Lower lobe of right lung (tissue), 2 donors: ENCODE measurements at places on chromosomes 7 and 10.

DNA sequence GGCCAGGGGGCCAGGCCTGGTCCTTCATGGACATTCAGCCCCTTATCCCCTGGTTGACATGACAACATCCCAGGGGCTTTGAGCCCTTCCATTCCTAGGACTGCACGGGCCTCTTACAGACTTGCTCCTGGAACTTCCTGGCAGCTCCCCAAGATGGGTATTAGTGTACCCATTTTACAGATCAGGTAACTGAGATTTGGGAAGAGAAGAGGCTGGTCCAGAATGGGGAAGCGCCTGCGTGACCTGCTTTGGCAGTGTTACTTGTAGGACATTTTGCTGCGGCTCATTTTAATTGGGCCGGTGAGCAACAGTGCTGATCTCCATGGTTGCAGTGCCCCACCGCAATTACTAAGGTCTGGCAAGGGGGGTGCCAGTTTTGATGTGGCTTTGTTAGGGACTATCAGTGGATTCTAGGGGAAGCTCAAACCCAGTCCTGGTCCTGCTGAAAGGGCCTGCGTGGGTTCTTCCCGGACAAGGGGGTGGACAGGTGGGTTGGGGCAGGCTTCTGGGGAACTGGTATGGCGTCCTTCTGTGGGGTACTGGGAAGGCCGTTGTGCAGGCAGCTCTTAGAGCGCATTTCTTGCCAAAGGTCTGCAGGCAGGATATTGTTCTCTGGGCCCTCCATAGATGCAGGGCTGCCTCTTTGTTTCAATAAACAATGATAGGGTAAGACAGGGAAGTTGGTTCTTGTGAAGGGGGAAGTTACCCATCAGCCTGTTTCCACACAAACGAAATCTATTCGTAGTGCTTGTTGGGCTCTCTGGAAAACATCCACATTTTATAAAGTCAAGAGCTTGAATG lies 137.6 kb downstream of the RGS10 start:
- DNase-seq = no peak

GRCh38 chr7:137453356-137453755 lies 109.8 kb upstream of the PTN start:
- no peak for DNase-seq

DNA sequence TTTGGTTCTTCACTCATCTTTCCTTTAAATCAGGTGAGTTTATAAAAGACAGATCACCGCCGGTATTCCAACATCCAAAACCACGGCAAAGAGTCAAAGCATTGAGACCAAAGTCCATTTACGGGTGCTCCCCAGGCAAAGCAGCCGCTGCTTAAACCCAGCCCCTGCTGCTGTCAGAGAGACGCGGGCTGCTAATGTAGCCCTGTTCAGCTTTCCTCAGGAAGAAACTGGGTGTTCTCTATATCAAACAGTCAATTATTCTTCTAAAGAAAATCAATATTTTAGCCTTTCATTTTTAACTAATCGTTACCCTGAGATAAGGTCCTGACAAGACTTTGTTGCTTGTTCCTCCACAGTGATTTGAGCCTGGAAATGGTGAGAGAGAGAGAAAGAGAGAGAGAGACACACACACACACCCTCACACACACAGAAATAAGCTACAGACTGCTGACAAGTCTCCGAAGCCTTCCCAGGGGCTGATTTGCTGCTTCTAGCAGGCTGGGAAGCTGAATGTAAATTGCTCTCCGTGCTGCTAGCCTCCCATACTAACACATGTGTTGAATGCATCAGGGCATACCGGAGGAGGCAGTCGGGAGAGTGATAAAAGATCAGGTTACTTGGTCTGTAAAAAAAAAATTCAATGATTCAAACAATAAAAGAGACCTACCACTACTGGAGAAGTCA lies 183.0 kb upstream of the ANK3 start:
- DNase-seq = no peak

GRCh38 chr7:70923181-70923845 lies 208.6 kb upstream of the GALNT17 start:
- no peak for DNase-seq

DNA sequence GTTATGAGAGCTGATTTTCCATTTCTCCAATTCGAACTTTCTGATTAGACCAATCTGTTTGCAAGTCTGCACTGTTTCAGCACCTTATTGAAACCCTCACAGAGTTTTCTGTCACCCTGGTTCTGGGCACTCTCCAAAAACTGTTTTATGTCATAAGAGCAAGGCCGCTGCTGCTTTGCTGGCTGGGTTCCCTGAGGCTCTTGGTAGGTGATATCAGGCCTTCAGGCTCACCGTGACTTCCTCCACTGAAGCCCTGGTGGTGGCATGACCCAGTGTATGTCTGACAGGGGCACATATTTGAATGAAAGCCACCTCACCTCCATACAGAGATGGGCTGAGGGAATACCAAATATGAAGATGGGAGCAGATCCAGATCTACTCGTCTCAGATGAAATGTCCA lies 8.3 kb downstream of the RABGEF1 start:
- peak; percentile 58 for DNase-seq

DNA sequence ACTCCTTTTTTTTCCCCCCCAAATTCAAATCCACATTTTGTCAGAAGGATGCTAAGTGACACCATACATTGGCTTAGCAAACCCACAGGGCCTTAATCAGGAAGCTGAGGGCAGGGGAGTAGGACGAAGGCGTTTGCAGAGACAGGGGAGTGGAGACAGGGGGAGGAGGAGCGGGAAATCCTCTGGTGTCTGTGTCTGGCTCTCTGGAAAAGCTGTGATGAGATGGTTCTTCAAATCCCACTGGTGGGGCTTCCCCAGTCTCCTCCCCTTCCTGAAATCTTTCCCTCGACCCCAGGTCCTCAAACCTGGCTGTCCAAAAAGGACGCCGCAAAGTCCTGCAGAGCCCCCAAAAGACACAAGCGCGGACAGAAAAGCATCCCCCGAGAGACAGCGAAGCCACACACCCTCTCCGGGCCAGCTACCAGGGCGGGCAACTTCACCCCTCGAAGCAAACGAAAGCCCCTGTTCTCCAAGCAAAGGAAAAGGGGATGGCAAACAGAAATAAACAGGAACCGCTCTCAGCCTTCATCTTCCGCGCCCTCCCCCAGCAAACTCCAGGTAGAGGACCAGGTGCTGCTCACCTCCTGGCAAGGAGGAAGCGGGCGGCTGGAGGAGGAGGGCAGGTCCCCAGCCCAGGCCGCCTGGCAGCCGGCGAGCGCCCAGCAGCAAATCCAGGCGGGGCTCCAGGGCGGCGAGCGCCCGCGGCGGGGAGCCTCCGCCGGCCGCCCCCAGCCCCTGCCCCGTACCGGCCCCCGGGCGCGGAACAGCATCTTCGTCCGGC lies 520 bp downstream of the ELAPOR2 start:
- DNase-seq = peak; percentile 54

DNA sequence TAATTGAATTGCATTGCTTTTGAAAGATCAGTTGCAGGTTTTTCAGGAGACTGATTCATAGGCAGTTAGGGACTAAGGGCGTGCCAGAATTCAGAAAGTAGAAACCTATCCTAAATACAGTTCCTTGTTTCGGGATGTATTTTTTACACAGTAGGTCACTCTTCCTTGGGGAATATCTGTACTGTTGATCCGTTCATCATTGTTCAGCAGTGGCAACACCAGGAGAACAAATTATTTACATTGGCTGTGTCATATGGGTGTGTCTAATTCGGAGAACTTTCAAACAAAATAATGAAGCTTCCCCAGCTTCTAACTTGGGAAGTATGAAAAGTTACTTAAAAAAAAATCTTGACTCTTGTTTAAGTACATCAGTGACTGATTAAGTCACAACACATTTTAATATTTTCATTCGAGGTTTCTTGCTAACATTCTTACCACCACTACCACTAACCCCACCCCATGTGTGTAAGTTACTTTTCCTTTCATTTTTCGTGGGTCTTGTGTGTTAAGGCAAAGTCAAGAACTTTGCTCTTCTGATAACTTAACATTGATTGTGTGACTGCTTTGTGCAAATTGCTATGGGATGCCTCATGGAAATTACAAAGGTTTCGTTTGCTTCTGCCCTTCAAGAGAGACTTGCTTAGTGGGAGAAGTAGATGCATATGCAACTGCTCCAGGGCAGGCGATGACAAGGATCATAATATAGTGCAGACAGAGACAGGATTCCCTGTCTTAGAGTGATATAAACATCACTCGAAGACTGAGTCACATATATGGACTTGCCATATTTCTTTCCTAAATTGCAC lies 43.8 kb upstream of the RPA3 start:
- no peak for DNase-seq

DNA sequence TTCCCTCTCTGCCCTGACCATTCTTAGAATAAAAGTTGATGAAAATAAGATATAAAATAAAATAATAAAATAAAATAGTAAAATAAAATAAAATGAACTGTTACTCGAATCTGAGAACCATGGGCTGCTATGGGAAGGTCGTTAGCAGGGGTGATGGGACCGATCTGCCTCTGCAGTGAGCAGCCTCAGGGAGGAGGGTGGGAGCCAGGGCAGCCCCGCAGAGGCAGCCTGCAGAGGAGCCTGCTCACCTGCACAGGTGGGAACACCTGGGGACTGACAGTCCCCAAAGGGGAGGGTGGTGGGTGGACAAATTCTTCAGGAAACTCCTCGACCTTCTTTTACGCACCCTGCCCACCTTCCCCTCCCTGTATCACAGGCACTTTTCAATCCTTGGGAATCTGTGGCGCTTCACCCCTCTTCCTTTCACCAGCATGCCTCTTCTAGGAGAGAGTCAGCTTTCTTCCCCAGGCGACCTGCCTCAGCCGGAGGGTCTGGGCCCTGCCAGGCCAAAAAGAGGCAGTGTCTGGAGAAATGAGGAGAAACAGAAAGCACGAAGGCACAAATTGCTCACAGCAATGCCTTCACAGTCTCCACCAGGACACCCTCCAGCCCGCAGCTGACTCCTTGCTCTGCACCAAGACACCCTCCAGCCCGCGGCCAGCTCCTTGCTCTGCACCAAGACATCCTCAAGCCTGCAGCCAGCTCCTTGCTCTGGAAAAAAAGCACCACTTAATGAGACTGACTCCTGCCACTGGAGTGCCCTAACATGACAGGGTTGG lies 368.4 kb upstream of the SHH start:
- no peak for DNase-seq

DNA sequence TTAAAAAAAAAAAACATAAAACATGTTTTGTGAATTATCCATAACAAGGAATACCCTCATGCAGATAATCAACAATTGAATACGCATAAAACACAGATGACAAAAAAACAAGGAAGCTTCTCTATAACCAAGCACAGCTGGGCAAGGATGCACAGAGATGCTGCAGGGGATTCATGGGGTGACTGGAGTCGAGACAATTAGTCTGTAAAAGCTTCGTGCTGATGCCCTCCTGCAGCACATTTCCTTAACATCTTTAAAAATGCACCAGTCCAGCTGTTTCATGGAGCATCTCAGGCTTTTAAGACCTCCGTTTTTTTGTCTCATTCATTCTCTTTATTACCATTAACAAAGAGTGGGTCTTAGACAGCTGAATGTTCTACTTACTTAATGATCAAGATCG lies 794.0 kb upstream of the C7orf33 start:
- DNase-seq = no peak

- no peak for DNase-seq
Observed at GRCh38 chr7:39609935-39610263, 13.5 kb upstream of the RALA start.

GRCh38 chr7:85600395-85600794 lies 413.5 kb upstream of the SEMA3D start:
- no peak for DNase-seq

- no peak for DNase-seq
Observed at GRCh38 chr7:42198296-42198695, 38.7 kb downstream of the GLI3 start.

- no peak for DNase-seq
Observed at GRCh38 chr10:120749072-120749471, 102.1 kb upstream of the WDR11 start.

GRCh38 chr7:51067757-51068156 lies 248.9 kb downstream of the COBL start:
- no peak for DNase-seq

DNA sequence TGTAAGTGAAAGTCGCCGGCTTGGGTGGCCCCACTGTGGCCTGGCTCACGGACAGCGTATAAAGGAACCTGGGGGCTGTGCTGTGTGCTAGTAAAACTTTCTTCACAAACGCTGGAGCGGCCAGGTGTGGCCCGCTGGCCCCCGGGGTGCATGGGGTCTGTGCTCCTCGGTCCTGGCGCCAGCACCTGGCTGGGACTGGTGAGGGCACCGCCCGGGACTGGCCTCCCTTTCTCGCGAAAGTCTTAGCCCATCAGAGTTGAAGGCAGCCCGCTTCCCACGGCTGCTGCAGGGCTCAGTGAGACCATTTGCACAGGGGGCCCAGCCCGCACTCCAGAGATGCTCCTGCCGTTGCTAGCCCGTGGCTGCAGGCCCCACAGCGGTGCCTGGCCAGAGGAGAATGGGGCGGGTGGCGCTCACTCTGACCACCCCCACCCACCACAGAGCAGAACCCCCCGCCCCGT lies 5.8 kb downstream of the PWWP2B start:
- DNase-seq = peak; percentile 39

DNA sequence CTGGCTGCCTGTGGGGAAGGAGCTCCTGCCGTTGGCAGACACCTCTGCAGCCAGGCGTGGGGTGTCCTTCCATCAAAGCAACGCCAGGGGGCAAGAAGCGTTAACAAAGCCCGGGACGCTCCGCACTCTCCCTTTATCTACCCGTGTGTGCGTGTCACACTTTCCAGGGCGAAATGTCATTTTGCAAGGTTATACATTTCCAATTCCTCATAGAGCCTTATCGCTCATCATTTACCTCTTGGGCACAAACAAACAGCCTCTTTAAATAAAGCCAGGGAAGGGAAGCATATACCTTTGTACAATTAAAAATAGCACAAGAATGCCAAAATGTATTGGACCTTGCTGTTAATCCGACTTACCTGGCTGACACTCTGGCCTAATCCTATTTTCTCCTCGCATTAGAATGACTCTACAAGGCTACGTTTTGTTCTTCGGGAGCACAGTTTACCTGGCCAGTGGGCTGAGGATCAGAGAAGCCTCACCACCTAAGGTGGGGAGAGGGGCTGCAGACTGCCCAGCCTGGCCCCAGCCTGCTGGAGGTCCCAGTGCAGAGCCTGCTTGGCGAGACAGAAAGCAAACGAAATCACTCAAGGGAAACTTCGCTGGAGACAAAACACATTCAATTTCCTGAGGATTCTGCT lies 77.6 kb upstream of the EN2 start:
- DNase-seq = peak; percentile 77

DNA sequence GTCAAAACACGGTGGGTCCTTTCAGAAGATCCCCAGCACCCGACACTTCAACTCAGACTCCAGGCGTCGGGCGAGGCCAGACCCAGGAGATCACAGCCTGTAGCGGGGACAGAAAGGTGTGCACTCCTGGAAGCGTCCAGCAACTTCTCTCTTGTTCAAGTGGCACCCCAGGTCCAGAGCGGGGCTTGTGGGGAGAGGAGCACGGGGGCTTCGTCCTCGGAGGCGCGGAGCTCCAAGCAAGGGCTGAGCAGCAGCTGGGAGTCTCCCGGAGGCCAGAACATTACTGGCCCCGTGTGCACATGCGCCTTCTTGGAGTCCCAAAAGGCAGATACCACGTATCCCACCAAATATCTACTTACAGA lies 54.9 kb downstream of the ZRANB1 start:
- peak; percentile 42 for DNase-seq

GRCh38 chr10:131777162-131777561 lies 123.6 kb upstream of the PPP2R2D start:
- DNase-seq = no peak

- no peak for DNase-seq
Observed at GRCh38 chr10:1370298-1370697, 314.1 kb downstream of the WDR37 start.

- DNase-seq = no peak
Observed at GRCh38 chr7:134966691-134967090, 19.6 kb upstream of the AGBL3 start.
